Peyer's patch (tissue), 4 donors: ENCODE measurements at places on chromosomes 5 and 9. TPM values are rescaled to one million over a fixed set of nuclear protein-coding genes. Genes with fewer than 3 reads are reported as not detected.

GRCh38 chr5:156803404-156803803 lies 46.7 kb upstream of the PPP1R2B start:
- DNase-seq = no peak

DNA sequence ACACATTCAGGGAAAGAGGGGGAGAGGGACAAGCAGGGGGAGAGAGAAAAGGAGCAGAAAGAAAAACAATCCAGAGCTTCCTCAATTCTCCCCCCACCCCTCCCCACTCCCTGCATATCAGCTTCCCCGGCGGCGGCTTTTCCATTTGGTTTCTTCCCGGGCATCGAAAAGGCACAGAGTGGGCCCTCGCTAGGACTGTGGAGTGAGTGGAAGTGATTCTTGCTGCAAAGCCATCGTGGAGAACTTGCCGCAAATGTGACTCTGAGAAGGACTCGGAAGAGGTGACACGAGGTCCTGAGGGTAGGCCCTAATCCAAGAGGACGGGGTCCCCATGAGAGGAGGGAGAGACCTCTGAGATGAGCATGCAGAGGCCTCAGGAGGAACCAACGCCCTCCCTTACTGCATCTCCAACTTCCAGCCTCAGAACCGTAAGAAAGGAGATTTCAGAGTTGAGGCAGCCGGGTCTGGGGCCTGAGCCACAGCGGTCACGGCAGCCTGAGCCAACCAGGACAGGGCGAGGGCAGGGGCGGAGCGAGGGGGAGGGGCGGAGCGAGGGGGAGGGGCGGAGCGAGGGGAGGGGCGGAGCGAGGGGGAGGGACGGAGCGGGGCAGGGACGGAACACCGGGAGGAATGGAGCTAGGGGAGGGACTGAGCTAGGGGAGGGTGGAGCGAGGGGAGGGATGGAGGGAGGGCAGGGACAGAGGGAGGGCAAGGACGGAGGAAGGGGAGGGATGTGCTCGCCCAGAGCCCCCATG lies 21.2 kb upstream of the SARDH start:
- peak; percentile 46 for DNase-seq

GRCh38 chr9:71285191-71285656 lies 163.8 kb upstream of the TRPM3 start:
- no peak for DNase-seq

DNA sequence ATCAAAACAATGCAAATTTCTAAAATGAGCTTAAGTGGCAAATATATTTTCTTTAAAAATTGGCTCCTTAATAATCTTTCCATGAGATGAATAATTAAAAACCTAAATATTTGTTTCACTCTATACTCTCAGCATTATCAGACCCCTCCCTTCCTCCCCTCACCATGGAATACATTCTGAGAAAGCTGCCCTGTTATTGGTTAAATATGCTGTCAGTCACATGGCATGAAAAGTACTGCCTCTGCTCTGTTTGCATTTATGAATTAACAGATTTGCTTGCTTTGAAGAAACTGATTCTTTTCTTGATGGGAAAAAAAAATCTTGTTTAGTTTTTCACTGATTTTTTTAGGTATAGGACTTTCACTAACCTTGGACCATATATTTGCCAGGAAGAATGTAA lies 17.0 kb upstream of the RPS23 start:
- DNase-seq = no peak

DNA sequence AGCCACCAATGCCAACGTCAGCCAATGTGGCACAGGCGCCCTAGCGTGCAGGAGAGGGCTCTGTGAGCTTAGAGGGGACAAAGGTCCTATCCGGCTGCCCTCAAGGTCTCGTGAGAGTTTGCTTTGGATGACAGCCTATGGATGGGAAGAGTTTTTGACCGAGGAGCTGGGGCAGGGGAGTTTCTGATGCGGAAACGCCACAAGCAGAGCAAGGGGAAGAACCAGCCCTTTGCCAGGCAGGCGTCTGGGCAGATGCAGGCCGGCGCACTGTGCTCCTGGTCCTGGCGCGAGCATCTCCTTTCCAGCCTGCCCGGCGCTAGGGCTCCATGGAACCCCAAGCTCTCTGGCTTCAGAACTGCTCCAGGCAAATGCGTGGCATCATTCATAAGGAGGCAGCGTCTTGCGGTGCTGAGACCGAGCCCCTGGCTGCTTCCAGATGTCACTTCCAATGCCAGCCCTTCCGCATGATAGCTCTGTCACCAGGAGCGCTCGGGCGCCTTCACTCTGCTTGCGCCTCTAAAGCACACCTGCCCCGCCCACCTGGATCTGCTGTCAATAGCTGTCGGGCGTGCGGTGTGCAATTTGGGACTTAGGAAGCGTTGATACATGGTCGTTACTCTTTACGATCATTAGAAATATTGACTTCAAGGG lies 374.9 kb upstream of the IRX1 start:
- DNase-seq = no peak

CTNND2 gene
- total RNA-seq = 0.47 TPM

GRCh38 chr9:89444925-89445765 lies 52.8 kb downstream of the SEMA4D start:
- peak; percentile 37 for DNase-seq

DELE1 gene
- total RNA-seq = 76.0 TPM

DNA sequence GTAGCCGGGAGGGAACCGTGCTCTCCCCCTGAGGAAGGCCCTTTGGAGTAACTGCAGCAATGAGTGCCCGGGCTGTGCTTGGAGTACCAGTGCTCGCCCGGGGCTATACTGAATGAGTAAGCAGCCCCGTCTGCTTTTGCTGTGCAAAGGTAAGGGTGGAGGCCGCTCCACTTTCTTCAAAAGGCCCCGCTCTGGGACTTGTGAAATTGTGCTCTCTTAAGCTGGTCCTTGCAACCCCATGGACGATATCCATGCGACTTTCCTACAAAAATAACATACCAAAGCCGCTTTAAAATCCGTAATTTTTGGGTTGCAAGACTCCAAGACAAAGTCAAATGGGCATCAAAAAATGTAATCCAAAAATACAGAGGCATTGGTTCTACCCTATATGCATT lies 578 bp upstream of the TNFAIP8 start:
- peak; percentile 53 for DNase-seq

DNA sequence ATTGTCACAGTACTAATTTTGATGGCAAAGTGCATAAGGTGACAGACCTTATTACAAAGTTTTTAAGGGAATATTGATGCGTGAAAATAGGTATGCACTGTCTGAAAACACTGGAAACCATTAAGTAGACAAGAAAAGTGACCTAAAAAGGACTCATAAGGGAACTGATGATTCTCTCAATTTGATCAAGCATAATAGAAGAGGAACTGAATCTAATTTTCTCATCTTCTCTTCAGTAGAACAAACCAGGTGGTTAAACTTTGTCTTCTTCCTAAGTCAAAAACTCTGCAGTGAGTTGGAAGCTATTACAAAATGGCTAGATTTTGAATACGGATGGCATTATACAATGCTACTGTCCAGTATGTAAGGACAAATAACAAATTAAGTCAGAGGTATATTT lies 53.4 kb downstream of the RNF145 start:
- DNase-seq = no peak

IRX1 gene
- not detected for total RNA-seq

SPINK5 gene
- total RNA-seq = not detected

SPRY4 gene
- total RNA-seq = 17.5 TPM
